ENCODE measurements at places on chromosomes 11 and 22.

DNA sequence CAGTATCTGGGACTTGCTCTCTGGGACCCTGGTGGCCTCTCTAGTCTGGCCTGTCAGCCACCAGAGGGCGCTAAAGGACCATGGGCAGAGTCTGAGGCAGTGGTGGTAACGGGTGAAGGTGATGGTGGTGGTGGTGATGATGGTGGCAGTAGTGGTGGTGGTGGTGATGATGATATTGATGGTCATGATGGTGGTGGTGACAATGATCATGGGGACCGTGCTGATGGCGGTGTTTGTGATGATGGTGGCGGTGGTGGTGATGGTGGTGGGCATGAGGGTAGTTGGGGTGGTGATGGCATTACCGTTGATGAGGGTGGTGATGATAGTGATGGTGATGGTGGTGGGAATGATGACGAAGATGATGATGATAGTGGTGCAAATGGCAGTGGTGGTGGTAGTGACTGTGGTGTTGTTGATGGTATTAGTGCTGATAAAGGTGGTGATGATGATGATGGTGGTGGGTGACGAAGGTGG lies 16.0 kb downstream of the TRPM5 start:
- DNase-seq, result no peak

- DNase-seq, result no peak
Measured at GRCh38 chr11:75667255-75667830, 1.5 kb downstream of the MAP6 start.

DNA sequence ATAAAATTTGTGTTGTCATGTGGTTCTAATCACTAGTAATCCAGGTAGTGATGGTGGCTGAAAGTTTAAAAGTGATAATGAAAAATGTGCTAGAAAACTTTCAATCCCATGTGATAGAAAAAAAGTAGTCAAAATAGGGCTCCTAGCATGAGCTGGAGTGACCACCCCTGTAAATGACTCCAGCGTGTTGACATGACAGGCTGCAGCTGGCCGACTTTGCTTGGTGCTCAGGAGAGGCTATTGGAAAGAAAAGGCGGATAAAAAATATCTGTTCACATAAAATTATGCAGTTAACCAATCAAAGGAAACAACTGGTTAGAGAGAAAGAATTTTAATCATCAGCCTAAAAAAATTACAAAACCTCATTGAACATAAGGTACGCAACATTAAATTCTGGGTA lies 16.9 kb upstream of the MTCH2 start:
- DNase-seq, result no peak

GRCh38 chr11:113317339-113317738 lies 3.0 kb downstream of the TTC12 start:
- DNase-seq, result no peak

- DNase-seq, result no peak
Measured at GRCh38 chr22:47918276-47918921, 1155.9 kb downstream of the TBC1D22A start.

DNA sequence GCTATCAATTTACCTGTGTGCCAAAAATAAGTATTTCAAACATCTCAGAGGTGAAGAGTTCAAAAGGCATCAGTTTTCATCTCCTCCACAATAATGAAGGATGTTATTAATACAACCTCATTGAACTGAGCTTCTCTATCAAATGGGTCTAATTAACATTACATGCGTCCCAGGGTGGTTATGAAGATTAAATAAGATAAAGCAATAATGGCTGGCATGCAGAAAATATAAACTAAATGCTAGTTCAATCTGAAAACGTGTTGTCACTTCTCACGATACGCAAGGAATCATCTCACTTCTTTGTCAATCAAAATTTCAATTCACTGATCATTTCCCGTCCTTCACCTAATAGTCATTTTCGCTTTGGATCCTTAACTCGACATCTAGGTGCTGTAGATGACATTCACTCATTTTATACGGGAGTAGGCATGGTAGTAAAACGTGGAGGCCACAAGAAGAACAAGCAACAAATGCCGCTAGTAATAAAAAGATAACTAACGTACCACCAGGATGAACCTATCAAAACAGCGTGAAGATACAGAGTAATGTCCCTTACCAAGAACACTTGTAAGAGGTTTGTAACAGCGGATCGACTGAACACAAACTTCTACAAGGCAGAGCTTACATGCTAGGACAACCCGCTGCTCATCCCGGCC lies 918 bp downstream of the CHORDC1 start:
- no peak for DNase-seq

DNA sequence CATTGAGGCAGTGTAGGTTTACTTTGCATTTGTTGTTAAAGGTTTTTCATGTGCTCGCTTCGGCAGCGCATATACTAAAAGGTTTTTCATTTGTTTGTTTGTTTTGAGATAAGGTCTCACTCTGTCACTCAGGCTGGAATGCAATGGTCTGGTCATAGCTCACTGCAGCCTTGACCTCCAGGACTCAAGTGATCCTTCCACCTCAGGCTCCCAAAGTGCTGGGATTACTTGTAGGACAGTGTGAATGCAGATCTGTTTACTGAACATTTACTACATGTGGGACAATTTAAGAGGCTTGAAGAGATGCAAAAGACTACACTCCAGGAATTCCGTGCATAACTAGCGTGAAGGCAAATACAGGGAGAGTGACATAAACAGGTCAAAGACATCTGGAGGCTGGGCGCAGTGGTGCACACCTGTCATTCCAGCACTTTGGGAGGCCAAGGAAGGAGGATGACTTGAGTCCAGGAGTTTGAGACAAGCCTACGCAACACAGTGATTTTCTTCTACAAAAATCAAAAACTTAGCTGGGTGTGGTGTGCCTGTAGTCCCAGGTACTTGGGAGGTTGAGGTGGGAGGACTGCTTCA lies 34.1 kb downstream of the YPEL1 start:
- no peak for DNase-seq

DNA sequence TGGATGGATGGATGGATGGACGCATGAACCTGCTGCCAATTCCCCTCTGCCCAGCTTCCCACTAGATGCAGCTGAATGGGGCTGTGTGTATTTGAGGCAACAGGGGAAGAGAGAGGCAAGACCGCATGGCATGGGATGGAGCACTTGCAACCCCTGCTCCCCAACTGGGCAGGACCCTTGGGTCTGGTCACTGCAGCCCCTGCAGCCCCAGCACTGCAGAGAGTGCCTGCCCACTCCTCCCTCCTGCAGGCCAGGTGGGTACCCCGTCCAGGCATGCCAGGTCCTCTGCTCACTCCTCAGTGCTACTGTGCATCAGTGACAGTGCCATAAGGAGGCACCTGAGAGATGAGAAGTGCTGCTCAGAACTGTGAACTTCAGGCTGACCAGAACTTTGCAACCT lies 40.3 kb downstream of the OSBPL5 start:
- no peak for DNase-seq

DNA sequence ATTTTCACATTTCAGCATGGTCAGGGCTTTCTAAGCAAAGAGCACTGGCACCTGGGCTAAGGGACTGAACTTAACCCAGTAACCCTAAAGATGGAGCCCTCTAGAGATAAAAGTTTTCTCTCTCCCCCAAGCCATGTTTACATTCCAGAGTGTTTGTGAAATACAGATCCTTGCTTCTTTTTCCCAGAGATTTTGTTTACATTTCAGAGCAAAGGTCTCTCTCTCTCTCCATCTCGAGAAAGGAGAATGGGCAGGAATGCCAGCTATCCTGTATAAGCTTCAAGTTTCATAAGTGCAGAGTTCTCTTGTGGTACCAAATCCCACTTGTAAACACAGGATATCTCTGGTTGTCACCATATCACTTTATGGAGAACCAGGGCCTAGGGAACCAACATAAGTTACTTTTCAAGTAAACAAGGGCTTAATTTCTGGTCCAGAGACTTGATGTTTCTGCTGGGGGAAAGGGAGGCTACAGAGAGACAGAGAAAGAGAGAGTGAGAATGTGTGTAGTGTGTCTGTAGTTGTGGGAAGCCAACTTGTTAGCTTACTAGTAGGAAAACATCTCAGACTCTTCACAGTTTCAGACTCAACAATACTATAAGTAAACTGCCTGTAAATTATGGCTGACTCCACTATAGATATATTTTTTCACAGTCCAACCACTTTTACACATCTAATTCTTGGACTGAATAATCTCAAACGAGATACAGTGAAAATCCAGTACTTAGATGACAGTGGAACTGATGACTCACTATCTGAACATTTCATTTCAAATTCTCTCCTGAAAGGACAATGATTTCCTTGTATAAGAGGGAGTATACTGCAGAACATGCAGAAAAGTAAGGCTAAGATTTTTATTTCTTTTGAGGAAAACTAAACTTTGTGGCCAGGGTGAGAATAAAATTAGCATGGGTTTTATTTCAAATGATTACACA lies 76.2 kb downstream of the ARHGAP32 start:
- no peak for DNase-seq

DNA sequence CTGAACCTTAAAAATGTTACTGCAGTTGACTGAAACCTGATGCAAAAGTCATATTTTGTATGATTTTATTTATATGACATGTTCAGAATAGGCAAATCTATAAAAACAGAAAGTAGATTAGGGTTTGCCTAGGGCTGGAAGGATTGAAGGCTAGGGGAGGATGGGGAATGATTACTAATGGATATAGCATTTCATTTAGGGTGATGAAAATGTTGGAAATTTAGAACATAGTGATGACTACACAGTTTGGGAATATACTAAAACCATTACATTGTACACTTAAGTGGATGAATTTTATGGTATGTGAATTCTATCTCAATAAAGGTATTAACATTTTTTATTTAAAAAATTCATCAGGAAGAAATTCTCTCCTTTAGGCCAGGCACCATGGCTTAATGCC lies 22.9 kb upstream of the PAFAH1B2 start:
- no peak for DNase-seq

DNA sequence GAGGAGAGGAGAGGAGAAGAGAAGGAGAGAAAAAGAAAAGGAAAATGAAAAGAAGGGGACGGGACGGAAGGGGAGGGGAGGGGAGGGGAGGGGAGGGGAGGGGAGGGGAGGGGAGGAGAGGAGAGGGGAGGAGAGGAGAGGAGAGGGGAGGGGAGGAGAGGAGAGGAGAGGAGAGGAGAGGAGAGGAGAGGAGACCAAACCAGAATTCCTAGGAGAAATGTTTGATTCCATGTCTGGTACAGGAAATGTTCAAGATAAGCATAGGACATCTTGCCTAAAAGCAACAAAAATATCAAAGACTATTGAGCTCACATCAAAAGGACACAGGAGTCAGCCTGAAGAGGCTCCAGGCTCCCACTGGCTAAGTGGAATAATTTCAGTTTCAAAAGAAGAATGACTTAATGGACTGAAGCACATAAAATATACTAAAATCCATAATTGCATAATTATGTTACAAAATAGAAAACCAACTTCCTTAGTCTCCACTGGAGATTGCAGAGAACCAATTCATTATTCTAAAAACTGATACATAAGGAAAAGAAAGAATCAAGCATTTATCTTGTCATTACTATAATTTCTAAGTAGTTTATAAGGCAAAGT lies 101.1 kb upstream of the APOA1 start:
- DNase-seq, result no peak

- DNase-seq, result no peak
Measured at GRCh38 chr11:93330446-93330984, at the start of gene DEUP1. DEUP1 (plus strand) TSS chr11:93330742; CDS start chr11:93332260, 1,518 bp downstream.

- DNase-seq, result peak; percentile 56
Measured at GRCh38 chr22:37454857-37455686, 27.8 kb upstream of the ELFN2 start.

DNA sequence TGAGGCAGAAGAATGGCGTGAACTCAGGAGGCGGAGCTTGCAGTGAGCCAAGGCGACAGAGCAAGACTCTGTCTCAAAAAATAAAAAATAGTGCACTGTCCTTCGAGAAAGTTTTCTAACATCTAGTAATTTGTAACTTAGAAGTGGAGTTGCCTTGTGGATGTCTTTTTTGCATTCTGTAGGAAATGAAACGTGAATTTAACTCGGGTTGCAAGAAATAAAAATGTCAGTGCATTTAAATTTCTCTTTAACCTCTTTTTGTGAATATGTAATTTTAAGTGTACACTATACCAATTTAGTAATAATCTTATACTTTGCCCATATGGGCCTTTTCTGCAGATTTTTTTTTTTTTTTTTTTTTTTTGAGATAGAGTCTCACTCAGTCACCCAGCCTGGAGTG lies 26.2 kb upstream of the CRKL start:
- no peak for DNase-seq

- peak; percentile 68 for DNase-seq
Measured at GRCh38 chr11:83044958-83045712, 26.6 kb downstream of the RAB30 start.

- DNase-seq, result no peak
Measured at GRCh38 chr11:46341454-46341853, 5.8 kb upstream of the DGKZ start.
